ENCODE measurements at places on chromosomes 16 and 17.

GRCh38 chr17:73043686-73044581, 48.6 kb downstream of the SLC39A11 start:
- no peak for DNase-seq

DNA sequence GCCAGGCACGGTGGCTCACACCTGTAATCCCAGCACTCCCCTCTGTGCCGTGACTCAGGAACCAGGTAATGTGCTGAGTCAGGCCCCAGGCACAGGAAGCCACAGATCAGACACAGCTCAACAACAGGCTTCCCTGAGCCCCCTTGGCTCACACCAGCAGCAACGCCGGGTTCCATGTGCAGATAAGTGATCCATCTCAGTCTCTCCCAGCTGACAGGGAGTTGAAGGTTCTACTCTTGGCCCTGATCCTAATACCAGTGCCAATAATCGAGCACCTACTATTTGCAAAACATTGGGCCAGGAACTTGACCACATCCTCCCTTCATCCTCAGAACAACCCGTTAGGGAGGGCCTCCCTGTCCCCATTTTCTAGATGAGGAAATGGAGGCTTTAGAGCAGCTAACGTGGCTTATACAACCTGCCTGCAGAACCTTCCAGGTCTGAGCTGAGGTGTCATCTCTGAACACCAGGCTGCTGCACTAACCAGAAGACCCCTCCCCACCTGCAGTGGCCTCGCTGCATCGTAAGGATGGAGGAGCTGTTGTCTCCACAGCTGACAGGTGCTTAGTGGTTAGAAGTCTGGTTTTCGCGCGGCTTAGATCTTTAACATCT, 64.8 kb upstream of the AMZ2 start:
- no peak for DNase-seq

- peak; percentile 91 for DNase-seq
Measured at GRCh38 chr16:381789-382717, at the start of gene PGAP6. Gene PGAP6, minus strand, starts transcription at chr16:381978. Its CDS starts 157 bp downstream, at chr16:381821.

DNA sequence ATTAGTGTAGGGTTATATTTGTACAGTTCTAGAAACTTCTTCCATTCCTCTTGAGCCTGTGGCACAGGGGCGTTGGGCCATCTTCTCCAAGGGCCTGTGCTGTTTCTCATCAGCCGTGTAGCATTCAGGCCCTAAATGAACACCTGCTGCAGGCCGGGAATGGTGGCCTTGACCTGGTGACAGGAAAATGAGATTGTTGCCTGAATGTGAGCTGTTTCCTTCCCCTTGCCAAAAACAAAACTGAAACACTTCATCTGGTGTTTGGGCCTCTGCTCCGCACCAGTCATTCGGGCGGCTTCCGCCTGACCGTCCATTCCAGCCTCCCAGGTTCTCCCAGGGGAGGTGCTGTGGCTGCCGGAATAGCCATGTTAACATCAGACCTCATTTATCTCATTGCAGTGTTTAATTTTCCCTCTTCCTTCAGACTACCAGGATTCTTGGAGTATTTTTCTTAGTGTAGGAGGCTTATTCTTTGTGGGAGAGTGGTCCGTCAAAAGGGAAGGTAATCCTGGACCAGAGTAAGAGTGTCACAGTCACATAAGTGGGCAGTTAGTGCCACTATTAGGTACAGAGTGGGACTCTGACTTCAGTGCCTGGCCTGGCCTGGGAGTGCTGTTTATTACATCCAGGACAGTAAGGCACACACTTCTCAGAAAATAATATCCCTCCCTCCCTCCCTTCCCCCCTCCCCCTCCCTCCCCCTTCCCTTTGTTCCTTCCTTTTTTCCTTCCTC, 61.9 kb downstream of the WWP2 start:
- peak; percentile 55 for DNase-seq

DNA sequence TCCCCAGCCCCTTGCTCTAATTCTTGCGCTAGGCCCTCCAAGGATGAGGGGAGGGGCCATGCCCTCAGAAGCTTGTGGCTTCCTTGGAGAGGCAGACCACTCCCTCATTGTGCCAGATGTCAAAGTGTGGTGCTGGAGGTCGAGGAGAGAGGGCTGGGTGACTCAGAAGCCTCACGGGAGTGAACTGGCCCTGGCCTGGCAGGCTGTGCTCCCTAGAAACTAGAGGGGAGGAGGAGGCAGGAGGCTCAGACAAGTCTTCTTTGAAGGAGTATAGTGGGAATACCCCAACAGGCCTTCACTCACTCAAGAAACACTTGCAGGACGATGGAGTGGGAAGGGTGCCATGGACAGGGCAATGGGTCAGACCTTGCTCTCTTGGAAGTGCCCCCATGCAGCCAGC, 18.5 kb downstream of the ANKRD40 start:
- no peak for DNase-seq

GRCh38 chr17:49969795-49970389, 902 bp downstream of the DLX4 start:
- no peak for DNase-seq

GRCh38 chr16:54422159-54422558, 135.6 kb upstream of the IRX3 start:
- no peak for DNase-seq

DNA sequence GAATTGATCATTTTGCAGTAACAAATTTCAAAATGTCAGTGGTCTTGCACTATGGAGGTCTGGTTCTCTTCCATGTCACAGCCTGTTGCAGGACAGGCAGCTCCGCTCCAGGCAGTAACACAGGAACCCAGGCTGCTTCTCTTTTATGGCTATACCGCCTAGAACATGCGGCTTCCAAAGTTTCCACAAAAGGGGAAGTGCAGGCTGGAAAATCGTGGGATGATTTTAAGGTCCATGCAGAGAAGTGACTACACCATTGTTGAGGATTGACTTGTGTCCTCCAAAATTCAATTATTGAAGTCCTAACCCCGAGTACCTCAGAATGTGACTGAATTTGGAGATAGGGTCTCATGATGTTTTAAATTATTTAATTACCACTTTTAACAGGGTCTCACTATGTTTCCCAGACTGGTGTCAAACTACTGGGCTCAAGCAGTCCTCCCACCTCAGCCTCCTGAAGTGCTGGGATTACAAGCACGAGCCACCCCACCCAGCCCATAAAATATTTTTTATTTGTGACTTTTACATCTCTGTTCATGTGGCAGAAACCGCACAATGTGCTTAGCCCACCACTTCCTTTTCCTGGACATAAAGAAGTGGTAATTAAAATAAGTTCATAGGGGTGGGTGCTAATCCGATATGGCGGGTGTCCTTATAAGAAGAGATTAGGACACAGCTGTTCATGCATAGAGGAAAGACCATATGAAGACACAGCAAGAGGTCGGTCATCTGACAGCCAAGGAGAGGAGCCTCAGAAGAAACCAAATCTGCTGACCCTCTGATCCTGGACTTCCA, 279.2 kb upstream of the RPL38 start:
- no peak for DNase-seq

DNA sequence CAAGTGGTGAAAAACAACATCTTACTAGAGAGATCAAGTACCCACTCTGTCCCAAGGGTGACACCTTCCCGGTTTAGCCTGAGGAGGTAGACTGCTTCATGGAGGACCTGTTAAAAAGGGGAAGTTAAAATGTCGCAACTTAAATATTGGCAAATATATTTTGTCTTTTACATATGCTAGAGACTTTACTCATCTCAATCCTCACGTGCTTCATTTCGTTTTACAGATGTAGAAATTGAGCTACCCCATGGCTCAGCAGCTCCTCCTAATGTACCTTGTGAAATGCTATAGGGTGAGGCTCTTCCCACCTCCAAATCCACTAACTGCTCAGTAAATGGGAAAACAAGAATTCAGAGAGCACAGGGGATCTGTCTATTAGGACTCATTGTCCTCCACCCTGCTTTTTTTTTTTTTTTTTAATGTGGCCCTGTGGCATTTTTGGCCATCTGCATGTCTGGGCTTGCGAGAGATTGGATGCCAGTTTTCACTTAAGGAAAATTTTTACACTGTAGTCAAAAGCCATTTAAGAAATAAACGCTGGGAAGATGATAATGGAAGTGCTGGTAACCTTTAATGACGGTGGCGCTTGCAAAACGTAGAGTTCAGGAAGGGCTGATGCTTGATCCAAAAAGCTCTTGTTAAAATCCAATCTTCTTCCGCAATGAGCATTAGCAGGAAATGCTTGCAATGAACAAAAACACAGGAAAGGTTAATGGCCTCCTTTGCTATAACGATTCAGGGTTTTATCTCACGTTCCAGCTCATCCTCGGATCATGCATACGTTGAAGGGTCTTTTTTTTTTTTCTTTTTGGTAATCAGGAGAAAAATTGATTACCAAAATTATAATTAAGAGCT, 39.8 kb downstream of the HSBP1 start:
- no peak for DNase-seq

DNA sequence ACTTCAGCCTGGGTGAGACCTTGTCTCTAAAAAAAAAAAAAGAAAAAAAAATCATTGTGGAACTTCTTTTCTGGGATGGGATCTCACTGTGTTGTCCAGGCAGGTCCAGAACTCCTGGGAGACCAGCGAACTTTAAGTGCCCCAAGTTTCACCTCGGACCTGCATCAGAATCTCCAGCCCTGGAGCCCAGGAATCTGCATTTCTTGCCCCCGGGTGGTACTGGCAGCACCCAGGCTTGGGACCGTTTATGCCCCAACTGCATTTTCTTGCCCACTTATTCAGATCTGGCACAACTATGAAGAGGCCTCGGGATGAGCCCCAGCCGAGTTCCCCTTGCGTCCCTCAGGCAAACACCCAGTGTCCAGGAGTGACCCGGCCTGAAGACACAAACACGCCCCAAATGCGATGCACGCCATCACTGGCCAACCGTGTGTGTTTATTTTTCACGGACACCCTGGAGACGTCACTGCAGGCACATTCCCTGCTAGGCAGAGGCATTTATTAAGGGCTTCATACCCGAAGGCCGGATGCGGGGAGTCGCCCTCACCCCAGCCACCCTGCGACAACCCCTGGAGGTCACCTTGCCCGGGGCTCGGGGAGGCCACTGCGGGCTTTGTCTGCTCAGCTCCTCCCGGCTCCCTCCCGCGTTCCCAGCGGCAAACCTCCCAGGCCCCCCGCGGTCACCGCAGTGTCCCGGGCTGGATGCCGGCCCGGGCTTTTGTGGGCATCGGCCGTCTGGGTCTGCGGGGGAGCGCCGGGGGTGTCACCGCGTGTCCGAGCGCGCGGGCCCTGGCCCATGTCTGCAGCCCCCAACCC, 684 bp upstream of the SPIRE2 start:
- DNase-seq, result no peak

GRCh38 chr16:67432506-67432890, 1.6 kb downstream of the HSD11B2 start:
- DNase-seq, result no peak

DNA sequence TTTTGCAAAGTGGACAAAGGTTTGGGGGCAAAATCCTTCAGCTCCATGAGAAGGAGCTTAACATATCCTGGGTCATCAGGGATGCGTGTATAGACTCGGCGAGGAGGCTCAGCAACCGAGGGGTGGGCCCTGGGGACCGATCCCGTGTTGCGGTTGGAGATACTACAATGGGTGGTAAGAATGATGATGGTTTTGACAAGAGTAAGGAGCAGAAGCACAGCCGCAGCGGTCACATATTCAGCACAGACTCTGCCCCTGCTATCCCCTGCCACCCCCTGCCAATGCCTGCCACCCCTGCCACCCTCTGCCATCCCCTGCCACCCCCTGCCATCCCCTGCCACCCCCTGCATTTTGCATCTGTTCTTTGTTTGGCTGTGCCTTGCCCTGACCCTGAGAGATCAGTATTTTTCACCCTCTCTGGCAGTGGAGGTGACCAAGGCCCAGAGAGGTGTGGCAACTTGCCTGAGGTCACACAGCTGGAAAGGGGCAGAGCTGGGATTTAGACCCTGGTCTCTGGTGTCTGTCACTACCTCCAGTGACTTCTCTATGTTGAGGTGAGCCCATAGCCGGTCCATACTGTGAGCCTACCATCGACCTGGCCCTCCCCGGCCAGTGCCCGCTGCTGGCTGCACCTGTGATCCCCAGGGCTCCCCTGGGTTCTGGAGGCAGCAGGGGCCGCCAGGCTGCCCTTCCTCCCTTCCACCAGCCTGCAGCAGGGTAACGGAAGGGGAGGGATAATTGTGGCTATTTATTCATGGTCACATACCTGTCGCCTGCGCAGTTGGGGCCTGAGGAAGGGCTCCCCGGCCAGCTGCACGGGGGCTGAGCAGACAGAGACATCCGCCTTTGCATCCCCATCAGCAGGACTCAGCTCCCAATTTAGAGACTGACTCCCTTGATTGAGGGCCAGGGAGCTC, 74.9 kb upstream of the CBX4 start:
- no peak for DNase-seq

- DNase-seq, result no peak
Measured at GRCh38 chr16:82628711-82629110, 1.9 kb downstream of the CDH13 start.

GRCh38 chr16:68276223-68276622, 11.9 kb downstream of the SLC7A6 start:
- no peak for DNase-seq

GRCh38 chr17:32623196-32623595, 136.4 kb downstream of the CDK5R1 start:
- DNase-seq, result no peak

GRCh38 chr17:80082403-80083135, 18.8 kb upstream of the GAA start:
- peak; percentile 65 for DNase-seq

DNA sequence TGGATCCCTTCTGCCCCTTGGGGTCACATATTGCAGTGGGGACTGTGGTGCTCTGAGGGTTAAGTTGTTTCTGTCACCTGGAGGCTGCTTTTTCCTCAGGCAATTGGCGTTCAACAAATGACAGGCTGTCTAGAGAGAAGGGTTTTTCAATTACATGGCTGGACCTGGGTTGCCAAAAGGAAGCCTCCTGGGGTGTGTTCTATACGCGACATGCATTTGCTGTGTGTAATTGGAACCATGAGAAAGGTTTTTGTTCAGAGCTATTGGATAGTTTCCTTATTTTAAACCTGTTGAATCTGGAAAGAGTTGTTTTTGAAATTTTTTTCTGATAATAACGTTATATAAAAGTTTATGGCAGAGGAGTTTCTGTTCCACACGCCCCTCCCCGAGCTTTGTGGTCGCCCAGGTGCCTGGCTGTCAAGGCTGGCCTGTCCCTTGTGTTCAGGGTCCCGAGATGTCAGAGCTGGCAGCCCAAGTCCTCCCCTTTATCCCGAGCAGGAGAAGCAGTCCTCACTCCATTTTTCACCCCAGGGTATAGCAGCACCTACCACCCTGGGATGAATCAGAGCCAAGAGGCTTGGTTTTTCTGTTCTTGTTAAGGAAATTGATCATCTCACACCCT, 26.1 kb upstream of the ZNF750 start:
- DNase-seq, result no peak

DNA sequence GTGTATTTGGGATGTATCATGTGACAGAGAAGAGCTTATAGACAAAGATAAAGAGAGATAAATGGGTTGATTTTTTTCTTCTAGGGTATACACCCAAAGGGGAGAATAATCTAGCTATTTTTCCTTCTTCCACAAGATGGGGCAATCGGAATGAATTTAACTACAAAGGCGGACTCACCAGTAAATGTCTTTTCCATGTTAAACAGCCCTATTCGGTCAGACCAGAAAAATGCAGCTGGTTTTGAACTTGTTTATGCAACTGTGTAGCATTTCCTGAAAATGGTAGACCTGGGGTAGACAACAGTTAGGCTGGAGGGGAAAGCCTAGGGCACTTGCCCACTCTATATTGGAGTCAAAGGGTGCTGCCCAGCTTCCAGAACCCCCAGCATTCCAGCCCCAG, 477.1 kb downstream of the TOX3 start:
- no peak for DNase-seq

All from GM12892 (cell line).